ENCODE measurements at places on chromosomes 2 and 18.

DNA sequence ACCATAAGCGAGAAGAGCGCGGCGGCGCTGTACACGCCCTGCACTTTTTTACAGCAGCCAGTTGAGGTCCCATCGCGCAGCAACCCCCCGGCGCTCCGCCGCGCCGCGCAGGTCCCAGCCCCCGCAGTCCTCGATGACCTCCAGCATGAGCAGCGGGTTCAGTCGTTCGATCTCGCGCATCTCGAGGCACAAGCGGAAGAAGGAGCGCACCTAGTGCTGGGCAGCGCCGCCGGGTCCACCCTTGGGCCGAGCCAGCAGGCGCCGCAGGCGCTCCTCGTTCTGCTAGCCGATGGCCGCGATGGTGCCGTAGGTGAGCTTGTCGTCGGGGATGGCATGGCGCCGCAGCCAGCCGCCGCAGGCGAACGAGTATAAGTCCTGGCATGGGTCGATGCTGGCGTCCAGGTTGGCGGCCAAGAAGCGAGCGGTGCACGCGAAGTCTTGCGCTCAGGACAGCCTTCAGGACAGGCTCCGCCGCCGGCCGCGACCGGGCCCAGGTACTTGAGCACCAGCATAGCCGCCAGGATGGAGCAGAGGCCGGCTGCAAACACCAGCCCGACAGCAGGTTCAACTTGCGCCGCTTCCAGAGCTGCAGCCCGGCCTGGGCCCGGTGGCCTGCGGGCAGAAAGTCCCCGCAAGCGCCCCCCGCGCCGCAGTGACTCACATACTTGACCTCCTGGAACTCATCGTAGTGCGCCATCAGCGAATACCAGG is 8.3 kb downstream of the ALPP start:
- peak; percentile 73 for DNase-seq

DNA sequence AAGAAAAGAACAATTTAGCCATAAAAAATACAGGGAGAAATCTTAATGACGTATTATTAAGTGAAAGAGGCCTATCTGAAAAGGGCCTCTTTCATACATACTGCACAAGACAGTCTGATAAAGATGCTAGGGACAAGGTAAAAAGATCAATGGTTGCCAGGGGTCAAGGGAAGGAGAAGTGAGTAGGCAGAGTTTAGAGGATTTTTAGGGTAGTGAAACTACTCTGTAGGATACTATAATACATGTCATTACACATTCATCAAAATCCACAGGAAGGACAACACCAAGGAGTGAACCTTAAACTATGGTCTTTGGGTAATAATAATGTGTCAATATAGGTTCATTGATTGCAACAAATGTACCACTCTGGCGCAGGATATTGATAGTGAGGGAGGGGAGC is 289.3 kb downstream of the FSIP2 start:
- no peak for DNase-seq

- DNase-seq, result no peak
Measured at GRCh38 chr2:163646687-163647086, 89.1 kb downstream of the FIGN start.

DNA sequence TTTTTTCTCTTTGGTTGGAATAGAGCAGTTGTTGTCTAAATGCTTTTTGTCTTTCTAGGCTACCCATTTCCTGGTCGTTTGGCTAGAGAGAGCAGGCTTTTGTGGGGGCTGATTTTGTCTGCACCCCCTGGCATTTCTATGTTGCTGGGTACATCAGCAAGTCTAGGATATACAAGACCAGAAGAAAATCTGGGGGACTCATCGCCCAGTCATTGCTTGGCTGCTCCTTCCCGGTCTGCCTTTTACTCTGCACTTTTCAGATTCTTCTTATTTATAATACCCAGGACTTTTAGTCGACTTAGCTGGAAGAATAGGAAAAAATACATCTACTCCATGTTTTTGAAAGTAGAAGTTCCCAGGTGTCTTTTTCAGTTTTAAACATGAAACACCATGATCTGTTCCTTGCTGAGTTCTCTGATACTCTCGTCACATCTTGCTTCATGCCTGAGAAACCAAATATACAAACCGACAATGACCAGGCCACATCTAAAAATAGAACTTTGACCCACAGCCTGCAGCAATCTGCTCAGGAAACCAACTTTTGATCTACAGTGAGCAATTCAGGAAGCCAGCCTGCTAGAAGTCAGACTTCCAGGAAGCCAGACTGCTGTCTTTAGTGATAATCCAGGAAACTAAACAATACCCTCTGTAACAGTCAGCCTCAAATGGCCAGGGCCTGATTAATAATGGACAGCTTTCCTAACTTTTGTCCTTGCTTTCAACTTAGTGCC is 163.8 kb upstream of the MEX3C start:
- DNase-seq, result peak; percentile 3

DNA sequence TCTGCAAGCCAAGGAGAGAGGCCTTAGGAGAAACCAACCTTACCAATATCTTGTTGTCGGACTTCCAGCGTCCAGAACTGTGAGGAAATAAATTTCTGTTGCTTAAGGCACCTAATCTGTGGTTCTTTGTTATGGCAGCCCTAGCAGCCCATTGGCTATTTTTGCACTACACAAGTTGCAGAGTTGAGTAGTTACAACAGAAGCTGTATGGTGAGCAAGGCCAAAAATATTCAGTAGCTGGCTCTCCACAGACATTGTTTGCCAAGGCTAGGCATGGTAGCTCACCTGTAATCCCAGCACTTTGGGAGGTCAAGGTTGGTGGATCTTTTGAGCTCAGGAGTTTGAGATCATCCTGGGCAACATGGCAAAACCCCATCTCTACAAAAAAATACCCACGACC is 27.1 kb upstream of the SCYGR1 start:
- DNase-seq, result no peak

DNA sequence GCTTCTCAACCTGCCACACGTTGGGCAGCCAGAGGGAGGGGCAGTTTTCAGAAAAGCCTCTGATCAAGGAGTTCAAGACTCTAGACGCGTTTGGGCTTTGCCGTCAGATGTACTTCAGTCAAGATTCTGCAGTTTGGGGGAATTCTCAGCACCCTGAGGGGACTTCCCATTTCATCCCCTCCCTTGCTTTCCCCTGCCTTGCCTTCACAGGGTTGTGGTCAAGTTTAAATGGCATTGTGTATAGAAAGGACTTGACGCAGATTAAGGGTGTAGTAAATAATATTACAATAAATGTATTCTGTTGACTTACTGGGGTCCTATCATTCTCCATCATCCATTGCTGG is 198.3 kb upstream of the NABP1 start:
- no peak for DNase-seq

- DNase-seq, result no peak
Measured at GRCh38 chr2:160445673-160446072, 47.9 kb downstream of the RBMS1 start.

GRCh38 chr2:233242231-233242927 is 9.1 kb upstream of the ATG16L1 start:
- no peak for DNase-seq

GRCh38 chr2:70472221-70472890 is 81.3 kb downstream of the TGFA start:
- DNase-seq, result peak; percentile 69

GRCh38 chr18:48842259-48843061 is 108.3 kb downstream of the SMAD7 start:
- DNase-seq, result peak; percentile 64
